CD4-positive, alpha-beta T cell treated with Interleukin-17A for 4 hours (primary cell): ENCODE measurements at places on chromosomes 5 and 9.

DNA sequence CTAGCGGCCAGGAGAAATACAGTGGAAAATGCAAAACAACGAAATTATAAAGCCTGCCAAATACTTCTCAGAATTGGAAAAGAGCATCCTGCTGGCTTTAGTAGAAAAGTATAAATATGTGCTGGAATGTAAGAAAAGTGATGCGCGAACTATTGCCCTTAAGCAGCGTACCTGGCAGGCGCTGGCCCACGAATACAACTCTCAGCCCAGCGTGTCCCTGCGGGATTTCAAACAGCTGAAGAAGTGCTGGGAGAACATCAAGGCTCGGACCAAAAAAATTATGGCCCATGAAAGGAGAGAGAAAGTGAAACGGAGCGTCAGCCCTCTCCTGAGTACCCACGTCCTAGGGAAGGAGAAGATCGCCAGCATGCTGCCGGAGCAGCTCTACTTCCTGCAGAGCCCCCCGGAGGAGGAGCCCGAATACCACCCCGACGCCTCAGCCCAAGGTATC is 15.0 kb downstream of the MSANTD3 start:
- DNase-seq, result no peak

DNA sequence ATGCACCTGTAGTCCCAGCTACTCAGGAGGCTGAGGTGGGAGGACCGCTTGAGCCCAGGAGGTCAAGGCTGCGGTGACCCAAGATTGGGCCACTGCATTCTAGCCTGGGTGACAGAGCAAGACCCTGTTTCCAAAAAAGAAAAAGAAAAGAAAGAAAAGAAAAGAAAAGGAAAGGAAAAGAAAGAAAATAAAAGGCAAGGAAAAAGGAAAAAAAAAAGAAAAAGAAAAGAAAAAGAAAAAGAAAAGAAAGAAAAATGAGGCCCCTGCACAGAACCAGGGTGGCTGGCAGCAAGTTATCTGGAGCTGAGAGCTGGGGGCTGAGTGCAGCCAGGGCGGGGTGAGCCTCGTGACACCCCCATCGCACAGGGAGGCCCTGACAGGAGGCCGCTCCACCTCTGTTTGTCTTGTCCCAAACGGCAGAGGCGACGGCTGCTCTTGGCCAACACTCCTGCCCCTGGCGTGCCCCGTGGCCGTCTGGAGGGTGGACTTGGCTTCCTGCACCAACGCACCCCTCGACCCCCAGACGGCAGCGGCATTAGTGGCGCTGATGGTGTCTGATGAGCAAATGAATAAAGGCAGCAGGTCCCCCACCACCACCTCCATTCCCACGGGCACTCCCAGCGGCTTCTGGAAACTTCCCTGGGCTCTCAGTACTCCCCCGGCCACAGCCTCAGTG is 16.7 kb downstream of the EXD3 start:
- DNase-seq, result no peak

DNA sequence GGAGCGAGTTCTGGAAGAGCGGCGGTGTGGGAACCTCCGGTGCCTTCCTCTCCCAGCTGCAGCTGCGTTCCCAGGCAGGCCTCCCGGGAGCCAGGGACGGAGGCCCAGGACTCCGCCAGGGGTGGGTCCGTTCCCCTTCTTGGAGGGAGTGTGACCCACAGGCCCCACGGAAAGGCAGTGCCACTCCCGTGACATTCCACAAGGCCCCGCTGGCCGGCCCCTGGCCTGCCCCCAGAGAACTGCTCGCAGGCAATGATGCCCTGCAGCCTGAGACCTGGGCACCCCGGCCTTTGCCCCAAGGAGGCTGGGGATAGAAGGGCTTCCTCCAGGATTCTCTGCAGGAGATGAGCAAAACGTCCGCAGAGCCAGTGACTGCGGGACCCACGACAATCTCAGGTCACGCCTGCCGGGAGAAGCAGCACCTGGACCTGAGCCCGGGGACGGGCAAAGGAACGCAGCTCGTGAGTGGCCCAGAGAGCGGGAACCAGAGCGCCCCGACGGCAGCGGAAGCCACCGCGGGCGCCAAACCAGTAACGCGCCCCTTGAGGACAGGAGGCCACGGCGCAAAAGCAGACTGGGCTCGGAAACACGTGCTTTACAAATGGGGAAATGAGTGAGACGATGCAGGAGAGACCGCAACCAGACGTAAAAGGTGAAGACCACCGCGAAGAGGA is 9.3 kb downstream of the OBP2B start:
- peak; percentile 50 for DNase-seq

GRCh38 chr5:137431051-137431450 is 68.1 kb downstream of the SPOCK1 start:
- no peak for DNase-seq

GRCh38 chr5:143920772-143921171 is 108.8 kb downstream of the HMHB1 start:
- no peak for DNase-seq

GRCh38 chr5:89694026-89694550 is 715.5 kb downstream of the CETN3 start:
- DNase-seq, result no peak

DNA sequence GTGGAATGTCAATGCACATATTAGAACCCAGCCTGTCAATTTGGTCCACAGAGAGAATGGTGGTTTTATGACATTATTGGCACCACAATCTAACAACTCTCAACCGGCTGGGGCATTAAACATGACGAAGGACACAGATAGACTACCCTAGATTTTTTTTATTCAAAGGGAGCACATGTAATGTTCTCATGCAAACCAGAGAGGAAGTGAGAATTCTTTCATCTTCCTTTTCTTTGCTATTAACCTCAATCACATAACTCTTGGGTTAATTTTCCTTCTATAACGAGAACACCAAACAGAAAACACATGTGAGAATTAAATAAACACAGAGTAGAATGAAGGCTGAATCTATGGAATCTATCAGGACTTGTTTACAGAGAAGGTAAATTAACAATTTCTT is 94.9 kb upstream of the TNC start:
- no peak for DNase-seq

DNA sequence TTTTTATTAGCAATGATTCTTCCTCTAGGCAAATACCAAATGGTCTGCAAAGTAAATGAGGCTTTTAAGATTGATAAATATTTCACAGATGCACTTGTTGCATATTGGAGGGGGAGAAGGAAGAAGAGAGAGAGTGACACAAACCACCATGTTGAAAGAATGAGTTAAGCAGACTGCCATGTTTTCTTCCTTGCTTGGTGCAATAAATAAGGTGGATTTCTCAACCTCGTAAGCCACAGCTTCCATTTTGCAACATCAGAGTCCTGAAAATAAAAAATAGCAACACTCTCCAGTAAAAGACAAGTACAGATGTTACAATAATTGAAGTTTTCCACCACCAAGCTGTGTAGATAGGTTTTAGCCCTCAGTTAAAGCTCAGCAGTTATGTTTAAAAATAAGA is 202.9 kb downstream of the SGCD start:
- no peak for DNase-seq

- no peak for DNase-seq
Measured at GRCh38 chr9:37937366-37937765, 33.4 kb upstream of the SLC25A51 start.

GRCh38 chr9:136751244-136751643 is 2.9 kb upstream of the LCN6 start:
- DNase-seq, result no peak

DNA sequence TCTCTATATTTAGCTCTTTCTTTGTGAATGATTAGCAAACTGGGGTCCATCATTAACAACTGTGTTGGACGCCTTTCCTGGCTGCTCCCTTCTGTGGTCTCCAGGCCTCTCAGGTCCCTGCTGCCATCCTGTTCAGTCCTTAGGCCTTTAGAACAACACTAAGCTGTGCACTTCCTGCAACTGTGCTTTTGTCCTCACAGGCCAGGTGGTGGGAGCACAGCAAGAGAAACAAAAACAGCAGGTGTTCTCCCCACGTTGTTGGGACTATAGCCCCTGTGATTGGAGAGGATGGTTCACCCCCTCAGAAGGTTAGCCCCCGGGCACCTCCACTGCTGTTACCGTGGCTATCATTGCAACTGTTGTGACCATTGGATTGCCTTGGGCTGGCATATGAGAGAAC is 41.7 kb upstream of the CLINT1 start:
- DNase-seq, result no peak

- DNase-seq, result peak; percentile 66
Measured at GRCh38 chr5:96936431-96937320, 796 bp downstream of the LNPEP start.

DNA sequence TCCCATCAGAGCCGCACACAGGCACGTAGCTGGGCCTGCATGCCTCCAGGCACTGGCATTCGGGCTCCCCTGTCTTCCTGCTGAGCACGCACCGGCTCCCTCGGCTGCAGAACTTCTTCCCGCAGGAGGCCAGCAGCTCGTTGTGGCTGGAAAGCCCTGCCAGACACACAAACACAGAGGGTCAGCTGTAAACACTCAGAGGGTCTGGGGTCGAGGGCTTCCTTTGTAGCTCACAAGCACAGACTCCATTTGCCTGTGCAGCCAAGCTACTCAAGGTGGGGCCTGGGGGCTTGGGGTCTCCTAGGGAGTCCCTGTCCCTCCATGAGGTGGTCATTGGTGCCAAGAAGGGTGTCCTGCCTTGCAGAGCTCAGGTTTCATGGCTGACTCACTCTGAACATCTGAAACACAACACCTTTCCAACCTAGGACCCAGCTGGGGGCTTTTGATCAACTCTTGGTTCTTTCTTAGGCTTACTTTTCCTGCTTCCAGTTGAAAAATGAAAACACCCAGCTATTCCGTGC is 211.4 kb downstream of the FSTL4 start:
- DNase-seq, result no peak

- no peak for DNase-seq
Measured at GRCh38 chr5:107329850-107330249, 340.9 kb downstream of the EFNA5 start.

GRCh38 chr9:71909887-71910649 is 925 bp downstream of the ABHD17B start:
- DNase-seq, result peak; percentile 46

GRCh38 chr5:42621662-42622061 is 135.0 kb upstream of the CCDC152 start:
- DNase-seq, result no peak

DNA sequence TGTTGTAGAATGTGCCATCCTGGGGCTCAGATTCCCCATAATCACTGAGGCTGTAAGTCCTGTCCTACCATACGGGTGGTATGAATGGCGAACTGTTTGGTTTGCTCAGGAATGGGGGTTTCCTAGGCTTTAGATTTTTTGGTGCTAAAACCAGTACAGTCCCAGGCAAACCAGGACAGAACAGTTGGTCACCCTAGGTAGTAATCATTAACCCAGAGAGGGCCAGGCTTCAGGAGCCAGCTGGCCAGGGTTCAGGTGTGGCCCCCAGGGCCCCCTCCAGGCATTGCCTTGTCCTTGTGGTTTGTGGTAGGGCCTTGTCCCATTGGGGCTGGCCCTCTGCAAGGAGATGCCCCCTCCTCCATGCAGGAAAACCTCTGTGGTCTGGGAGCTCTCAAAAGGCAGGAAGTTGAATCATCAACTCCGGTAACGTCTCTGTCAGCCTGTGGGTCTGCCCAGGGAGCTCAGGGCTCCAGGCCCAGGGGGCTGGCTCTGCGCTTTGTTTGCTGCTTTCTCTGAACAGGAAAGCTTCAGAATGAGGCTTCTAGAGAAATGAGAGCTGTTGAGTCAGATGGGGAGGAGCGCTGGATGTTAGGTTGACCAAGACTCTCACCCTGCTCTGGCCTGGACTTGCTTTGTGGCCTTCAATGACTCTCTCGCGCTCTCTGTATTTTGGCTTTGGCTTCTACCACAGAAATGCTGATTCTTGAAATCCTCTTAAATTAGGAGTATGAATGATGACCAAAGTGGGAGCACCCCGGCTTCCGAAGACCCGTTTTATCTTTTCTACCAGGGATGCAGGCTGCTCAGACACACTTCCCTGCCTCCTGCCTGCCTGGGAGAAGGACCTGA is 22.2 kb upstream of the JADE2 start:
- DNase-seq, result peak; percentile 82

DNA sequence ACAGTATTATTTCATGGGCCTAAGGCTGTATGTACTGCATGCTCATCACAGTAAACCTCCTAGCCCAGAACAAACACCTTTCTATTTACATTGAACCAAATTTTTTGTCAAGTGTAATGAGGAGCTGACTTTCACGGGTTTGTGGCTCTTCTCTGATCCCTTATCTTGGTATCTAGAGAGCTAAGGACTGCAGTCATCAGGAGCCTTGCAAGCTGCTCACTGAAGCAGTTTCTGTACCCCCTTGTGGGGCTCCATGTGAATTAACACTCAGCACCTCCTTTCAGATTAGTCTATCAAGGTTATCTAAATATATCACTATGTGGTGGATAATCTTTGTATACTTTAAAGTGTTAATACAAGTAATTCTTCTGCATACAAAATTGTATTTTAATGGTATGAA is 108.2 kb downstream of the AUH start:
- peak; percentile 12 for DNase-seq

- DNase-seq, result peak; percentile 90
Measured at GRCh38 chr5:140547508-140548299, at the start of gene EIF4EBP3. EIF4EBP3 (plus strand) TSS chr5:140547662; CDS start chr5:140547738, 76 bp downstream.

GRCh38 chr9:137316012-137316981 is 14.2 kb upstream of the NRARP start:
- no peak for DNase-seq

DNA sequence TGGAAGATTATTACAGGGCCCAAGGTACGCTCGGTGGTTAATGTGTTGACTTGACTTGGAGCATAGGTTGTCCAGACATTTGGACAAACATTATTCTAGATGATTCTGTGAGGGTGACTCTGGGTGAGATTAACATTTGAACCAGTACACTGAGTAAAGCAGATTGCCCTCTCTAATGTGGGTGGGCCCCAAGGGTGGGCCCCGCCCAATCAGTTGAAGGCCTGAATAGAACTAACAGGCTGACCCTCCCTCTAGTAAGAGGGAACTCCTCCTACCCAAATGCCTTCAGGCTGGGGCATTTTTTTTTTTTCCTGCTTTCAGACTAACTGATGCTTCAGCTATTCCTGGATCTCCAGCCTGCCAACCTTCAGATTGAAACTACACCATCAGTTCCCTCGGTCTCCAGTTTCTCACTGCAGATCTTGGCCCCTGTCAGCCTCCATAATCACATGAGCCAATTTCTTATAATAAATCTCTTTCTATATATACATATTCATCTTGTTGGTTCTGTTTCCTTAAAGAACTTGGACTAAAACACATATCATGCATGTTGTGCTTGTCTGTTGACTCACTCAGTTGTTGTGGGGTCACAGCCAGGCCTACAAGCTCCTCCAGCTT is 338.1 kb upstream of the BRINP1 start:
- no peak for DNase-seq

GRCh38 chr5:142405023-142405422 is 80.2 kb upstream of the SPRY4 start:
- DNase-seq, result no peak

DNA sequence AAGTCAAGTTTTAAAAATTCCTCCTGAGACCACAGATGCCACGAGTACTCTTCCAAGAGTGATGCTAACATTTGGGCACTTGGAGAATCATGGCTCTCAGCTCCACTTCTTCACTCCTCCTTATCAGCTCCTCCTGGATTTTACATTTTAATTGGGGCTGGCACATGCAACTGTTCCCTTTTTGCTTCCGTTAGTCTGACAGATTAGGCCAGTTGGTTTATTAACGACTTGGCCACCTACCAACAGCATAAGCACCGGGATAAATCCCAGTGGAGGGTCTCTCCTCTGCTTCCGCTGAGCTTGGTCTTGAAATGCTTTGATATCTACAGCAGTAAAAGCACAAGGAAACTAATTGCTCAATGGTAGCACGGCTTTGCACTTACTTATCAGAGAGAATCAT is 134.6 kb upstream of the RASEF start:
- no peak for DNase-seq

GRCh38 chr5:133367071-133367786 is 245.1 kb downstream of the FSTL4 start:
- no peak for DNase-seq

- DNase-seq, result no peak
Measured at GRCh38 chr5:41012318-41012717, 58.8 kb downstream of the MROH2B start.

- DNase-seq, result no peak
Measured at GRCh38 chr9:124125651-124125977, 114.0 kb downstream of the LHX2 start.
